ENCODE measurements at places on chromosomes 12 and 14. TPM values are rescaled to one million over a fixed set of nuclear protein-coding genes. Genes with fewer than 3 reads are reported as not detected.

GRCh38 chr14:51511265-51511664, 140.4 kb upstream of the FRMD6 start:
- no peak overlapping the region for H3K27ac ChIP-seq
- H3K27me3 ChIP-seq = no peaks in the 10 kb centered on the region
- DNase-seq = no peak
- H3K36me3 ChIP-seq = no peaks in the 10 kb centered on the region
- H3K4me3 ChIP-seq = no peak overlapping the region
- H3K4me1 ChIP-seq = peaks cover 21% of the 10 kb centered on the region

DNA sequence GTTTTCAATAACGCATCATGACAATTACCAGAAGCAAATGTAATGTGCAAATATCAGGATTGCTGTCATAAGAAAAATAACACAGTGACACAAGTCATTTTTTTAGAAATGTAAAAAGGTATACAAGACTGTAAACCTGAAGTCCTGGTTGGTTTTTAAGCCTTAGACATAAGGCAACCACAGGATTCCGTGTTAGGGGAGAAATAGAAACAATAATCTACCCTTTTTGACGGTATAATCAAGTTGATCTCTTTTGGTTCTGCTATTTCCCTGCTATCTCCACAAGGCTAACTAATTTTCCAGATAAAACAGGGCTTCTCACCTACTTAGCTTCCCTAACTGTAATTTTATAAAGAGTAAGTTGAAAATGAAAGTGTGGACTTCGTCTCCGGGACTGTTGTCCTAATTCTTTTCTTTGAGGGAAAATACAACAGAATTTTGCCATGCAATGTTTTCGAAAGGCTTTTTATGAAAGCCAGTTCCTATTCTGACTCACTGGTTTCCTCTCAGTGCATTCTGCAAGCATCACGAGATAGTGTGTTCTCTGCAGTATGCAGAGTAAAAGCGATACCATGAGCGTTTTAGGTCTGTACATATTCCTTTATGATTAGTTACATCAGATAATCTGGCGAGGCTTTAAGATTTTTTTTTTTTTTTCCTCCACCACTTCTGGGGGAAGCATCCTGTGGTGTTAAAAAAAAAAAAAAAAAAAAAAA, 10.6 kb downstream of the MYO1H start:
- no peak overlapping the region for H3K27ac ChIP-seq
- H3K4me3 ChIP-seq = no peak overlapping the region
- no peak for DNase-seq

DNA sequence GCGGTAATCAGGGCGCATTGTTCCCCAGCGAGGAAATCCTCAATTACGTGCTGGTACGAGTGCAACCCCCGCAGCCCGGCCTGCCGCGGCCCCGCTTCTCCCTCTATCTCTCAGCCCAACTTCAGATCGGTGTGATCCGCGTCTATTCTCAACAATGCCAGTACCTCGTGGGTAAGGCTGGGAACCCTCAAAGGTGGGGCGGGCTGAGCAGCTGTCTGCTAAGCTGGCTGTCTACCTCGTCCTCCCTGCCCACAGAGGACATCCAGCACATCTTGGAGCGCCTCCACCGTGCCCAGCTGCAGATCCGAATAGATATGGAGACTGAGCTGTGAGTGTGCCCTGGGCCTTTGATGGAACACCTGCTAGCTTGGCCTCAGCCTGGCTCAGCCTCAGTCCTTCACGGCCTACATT, 996 bp downstream of the REC8 start:
- no peaks in the 10 kb centered on the region for H3K27me3 ChIP-seq
- H3K27ac ChIP-seq = no peak overlapping the region
- no peak for DNase-seq
- no peak overlapping the region for H3K4me3 ChIP-seq
- H3K4me1 ChIP-seq = peaks cover 13% of the 10 kb centered on the region

- no peak for DNase-seq
- H3K4me3 ChIP-seq = no peak overlapping the region
- no peaks in the 10 kb centered on the region for H3K36me3 ChIP-seq
- peaks cover 12% of the 10 kb centered on the region for H3K27me3 ChIP-seq
Observed at GRCh38 chr14:104442107-104442551, 137.4 kb upstream of the C14orf180 start.

GRCh38 chr14:87233266-87233665, 759.7 kb downstream of the GALC start:
- no peak overlapping the region for H3K27ac ChIP-seq
- no peak overlapping the region for H3K4me3 ChIP-seq
- H3K27me3 ChIP-seq = no peaks in the 10 kb centered on the region
- no peaks in the 10 kb centered on the region for H3K4me1 ChIP-seq
- no peaks in the 10 kb centered on the region for H3K36me3 ChIP-seq
- DNase-seq = no peak

- H3K4me3 ChIP-seq = no peak overlapping the region
- peak; percentile 67 for DNase-seq
- peaks cover 14% of the 10 kb centered on the region for H3K4me1 ChIP-seq
- no peaks in the 10 kb centered on the region for H3K27me3 ChIP-seq
- H3K27ac ChIP-seq = peak overlapping the region; percentile 39
- peaks cover 64% of the 10 kb centered on the region for H3K36me3 ChIP-seq
Observed at GRCh38 chr14:75022655-75023054, 19.9 kb downstream of the EIF2B2 start.

DNA sequence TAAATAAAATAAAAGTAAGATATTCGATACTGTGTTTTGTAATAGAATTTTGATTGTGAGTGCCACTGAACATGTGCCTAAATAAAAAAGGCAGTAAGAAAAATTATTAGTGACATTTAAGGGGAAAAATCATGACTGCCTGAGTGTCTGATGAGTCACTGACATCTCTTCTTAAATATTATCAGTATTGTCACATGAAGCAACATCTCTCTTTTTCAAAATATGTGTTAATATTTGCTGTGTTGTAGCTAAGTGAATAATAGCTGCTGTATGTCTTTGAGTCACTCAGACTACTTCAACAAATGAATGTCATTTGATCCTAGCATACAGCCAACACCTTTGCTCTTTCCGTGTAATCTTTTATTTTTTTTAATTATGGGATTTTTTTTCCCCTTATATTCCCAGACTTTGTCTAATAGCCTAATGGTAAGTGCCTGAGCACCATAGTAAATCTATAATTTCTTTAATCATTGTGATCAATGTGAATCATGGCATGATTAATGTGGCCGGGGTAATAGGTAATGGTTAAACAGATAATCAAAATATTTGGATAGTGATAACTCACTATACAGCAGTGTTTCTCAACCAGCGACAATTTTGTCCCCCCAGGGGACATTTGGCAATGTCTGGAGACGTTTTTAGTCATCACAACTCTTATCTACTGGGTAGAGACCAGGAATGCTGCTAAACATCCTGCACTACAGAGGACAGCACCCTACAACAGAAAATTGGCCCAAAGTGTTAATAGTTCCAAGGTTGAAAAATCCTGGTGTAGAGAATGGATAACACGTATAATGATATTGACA, 11.7 kb upstream of the OTX2 start:
- H3K27me3 ChIP-seq = peaks cover 86% of the 10 kb centered on the region
- no peak overlapping the region for H3K4me3 ChIP-seq
- no peaks in the 10 kb centered on the region for H3K4me1 ChIP-seq
- no peaks in the 10 kb centered on the region for H3K36me3 ChIP-seq
- no peak overlapping the region for H3K27ac ChIP-seq

- peaks cover 4% of the 10 kb centered on the region for H3K27me3 ChIP-seq
- H3K4me1 ChIP-seq = peaks cover 4% of the 10 kb centered on the region
- DNase-seq = no peak
- no peaks in the 10 kb centered on the region for H3K36me3 ChIP-seq
Observed at GRCh38 chr12:89968151-89968700, 259.6 kb upstream of the ATP2B1 start.

DNA sequence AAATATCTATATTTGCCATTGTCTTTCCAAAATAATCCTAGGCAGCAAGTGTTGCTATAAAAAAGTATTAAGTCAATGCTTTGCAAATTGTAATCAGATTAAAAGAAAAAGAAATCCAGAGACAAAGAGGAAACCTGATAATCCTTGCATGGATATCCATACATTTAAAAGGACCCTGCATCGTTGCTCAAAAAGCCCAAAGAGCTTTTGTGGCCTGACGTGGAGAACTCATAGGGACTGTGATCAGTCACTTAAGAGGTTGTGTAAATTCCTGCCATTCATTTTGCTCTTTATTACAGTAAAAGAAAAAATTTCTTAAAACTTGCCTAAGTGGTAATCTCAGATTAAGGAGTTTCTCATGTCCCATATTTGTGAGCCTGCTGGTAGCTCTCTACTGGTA, 392.6 kb downstream of the C12orf75 start:
- H3K36me3 ChIP-seq = no peaks in the 10 kb centered on the region
- H3K27me3 ChIP-seq = no peaks in the 10 kb centered on the region
- H3K4me3 ChIP-seq = no peak overlapping the region
- no peak overlapping the region for H3K27ac ChIP-seq
- H3K4me1 ChIP-seq = peaks cover 7% of the 10 kb centered on the region
- DNase-seq = no peak

- DNase-seq = no peak
- H3K4me3 ChIP-seq = no peak overlapping the region
- H3K36me3 ChIP-seq = no peaks in the 10 kb centered on the region
Observed at GRCh38 chr12:14258575-14258940, 106.9 kb upstream of the ATF7IP start.

GRCh38 chr12:12926571-12927071, 25.3 kb downstream of the GPRC5D start:
- H3K27me3 ChIP-seq = no peaks in the 10 kb centered on the region
- peak overlapping the region; percentile 68 for H3K4me3 ChIP-seq
- peaks cover 7% of the 10 kb centered on the region for H3K36me3 ChIP-seq

Gene CCDC196
- not detected for total RNA-seq

Gene TM7SF3
- 23.2 TPM for total RNA-seq

Gene ALX1
- total RNA-seq = not detected

Gene PDZRN4
- 0.14 TPM for total RNA-seq

Gene C14orf180
- 44.1 TPM for total RNA-seq

Gene GPRC5D
- not detected for total RNA-seq

Gene NDUFA12
- 353 TPM for total RNA-seq

Gene AJUBA
- 7.2 TPM for total RNA-seq
